ENCODE measurements at places on chromosomes 4 and X.

- no peak for DNase-seq
Observed at GRCh38 chr4:27861381-27861787, 1000.7 kb downstream of the STIM2 start.

DNA sequence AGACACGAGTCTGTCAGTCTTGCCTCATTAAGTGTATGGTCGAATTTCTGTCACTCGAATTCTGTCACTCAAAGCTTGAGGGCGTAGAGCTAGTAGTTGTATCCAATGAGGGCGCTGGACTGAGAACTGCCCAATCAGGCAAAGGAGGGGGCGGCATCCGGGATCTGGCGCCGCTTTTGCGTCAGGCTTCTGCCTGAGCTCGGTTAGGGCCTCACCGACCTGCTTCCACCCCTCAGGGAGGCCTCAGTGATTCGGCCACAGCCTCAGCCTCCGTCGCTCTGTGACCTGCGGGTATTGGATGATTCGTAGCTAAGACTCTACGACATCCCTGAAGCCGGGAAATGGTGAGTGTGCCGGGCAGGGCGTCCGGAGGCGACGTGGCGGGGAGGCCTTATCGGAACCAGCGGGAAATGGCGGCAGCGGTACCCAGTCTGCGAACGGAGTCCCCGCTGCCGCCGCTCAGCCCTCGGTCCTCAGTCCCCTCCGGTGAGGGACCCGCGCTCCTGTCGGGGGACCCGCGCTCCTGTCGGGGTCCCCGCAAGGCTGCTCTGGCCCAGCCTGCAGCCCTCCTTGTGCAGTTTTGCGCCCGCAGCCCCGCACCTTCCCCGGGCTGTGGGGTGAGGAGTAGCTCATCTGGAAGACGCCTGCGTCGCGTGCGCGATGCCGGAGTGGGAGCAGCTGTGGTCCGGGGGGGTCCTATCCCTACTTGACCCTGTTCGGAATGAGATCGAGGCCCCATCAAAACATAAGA, 88.3 kb downstream of the ZNF718 start:
- DNase-seq = no peak

DNA sequence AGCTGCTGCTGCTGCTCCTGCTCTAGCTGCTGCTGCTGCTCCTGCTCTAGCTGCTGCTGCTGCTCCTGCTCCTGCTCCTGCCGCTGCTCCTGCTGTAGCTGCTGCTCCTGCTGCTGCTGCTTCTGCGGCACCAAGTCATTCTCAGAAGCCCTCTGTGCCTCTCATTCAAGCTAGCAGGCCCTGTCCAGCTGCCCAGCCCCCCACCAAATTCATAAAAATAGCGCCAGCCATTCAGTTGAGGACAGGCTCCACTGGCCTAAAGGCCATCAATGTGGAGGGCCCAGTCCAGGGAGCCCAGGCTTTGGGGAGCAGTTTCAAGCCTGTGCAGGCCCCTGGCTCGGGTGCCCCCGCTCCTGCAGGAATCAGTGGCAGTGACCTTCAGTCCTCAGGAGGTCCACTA, 3.9 kb downstream of the SUPT20HL1 start:
- DNase-seq = no peak

DNA sequence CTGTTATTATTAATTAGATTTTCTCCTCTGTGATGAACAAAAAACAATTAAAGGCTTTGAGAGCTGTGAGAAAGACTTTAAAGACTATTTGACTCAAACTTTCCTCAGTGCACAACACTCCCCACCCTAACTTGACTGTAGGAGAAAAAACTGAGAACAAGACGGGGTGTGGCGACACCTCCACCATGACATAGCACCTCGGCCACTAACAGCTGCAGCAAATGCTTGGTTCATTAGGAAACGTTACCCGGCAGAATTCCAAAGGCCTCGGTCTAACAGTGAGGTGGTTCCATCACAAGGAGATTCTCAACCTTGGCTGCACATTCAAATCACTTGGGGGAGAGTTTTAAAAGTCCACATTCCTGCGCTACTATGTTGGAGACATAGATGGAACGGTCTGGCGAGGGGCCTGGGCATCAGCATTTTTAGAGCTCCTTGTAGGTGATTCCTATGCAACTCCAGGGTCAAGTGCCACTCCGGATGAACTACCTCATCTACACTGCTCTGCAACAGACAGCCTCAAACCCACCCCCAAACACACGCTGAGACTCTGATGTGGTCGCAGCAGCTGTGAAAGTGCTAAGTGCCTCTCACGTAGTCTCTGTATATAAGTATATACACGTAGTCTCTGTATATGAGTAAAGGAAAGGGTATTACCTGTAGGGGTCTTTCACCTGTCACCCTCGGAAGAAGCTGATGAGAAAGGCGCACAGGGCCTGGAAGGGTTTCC, 1.0 kb downstream of the FGFBP2 start:
- DNase-seq = no peak

DNA sequence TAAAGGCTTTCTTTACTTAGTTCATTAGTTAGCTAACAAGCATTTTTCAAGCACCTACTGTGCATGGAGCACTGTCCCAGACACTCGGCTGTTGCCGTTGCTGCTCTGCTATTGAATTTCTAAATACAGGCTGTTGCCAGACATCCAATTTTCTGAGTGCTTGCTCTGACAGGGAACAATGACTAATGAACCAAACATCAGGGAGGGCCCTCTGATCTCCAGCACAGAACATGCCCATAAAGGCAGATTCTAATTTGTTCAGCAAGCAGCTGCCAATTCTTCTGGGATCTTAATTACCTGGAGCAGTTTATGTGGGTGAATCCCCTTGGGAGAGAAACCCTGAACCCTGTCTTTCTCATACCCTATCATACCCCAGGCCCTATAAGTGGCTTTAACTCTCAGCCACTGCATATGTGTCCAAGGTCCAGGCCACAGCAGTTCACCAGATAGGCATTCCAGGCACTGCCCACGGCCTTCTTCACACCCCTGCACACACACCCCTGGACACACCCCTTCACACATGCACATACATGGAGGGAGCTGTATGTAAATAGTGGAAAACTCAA, 27.9 kb downstream of the TSC22D3 start:
- DNase-seq = no peak

- DNase-seq = no peak
Observed at GRCh38 chrX:11461201-11462001, 168.2 kb downstream of the AMELX start.

GRCh38 chr4:62797221-62797620, 1597.1 kb downstream of the ADGRL3 start:
- DNase-seq = no peak

DNA sequence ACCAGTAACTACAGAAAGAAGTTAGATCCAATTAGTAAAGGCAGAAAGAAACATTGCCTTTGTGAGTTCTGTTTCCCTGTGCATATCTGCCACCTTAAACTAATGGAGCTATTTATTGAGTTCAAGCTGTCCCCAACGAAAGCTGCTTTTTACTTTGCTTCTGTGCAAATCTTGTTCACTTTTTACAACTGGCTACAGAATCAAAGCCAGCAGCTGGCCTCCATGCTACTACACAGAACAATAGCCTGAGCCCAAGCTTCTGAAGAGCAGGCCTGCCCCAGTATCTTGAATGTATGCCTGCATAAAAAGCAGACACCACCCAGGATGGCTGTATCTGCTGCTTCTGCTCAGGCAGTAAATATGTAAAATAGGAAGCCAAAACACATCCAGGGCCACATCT, 28.1 kb downstream of the ANK2 start:
- no peak for DNase-seq

DNA sequence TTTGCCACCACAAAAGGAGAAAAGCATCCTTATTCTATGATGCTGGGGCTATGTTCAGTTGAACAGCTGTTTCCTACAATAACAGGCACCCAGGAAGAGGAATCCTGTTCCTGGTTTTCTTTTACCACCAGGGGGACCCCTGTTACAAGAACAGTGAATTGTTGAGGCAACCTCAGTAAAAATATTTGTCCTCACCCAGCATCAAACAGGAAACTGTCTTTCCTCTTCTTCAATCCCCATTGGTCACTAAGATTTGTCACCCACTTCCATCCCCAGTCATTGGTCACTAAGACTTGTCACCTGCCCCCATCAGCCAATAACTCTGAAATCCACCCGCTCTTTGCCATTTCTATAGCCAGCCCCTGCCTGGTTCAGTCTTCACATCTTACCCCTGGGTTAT, 143.5 kb upstream of the GALNT7 start:
- DNase-seq = no peak

DNA sequence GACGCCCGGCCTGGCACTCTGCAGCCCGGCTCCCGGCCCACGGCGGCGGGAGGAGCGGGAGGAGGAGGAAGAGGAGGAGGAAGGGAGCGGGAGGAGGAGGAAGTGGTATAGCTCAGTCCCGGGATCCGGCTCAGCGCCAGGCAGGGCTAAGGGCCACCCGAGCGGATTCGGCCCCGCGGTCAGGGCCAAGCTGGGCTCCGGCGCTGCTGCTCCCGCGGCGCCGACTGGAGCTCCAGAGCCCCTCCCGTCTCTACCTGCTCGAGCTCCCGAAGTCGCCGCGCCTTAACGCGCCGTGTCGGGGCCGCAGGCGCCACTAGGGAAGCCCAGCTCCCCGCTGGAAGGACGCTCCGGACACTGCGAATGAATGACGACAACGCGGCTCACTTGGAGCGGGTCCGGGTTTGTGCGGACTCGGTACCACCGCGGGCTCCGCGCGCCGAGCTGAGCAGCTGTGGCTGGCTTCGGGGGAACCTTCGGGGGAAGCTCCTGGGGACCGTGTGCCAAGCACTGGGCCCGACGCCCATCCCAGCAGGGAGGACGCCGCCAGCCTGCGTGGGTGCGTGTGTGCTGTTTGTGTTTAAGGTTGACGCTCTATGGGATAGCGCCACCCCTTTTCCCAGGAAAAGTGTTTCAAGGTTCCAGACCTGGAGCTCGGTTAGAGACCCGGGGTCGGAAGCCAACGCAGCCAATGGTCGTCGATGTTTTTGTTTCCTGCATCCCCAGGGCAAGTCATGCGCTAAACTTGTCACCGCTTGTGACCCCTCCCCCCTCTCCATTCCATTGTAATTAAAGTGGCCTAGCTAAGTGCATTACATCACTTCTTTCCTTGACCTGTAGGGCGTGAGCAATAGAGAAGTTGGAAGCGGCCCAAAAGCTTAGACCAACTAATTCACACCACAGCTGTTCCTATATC, at the start of gene TBC1D9:
TSS of gene TBC1D9 (minus strand) at position 67 of the 913 bp plus-strand sequence. CDS start 340 bp downstream, outside the sequence.
- no peak for DNase-seq

DNA sequence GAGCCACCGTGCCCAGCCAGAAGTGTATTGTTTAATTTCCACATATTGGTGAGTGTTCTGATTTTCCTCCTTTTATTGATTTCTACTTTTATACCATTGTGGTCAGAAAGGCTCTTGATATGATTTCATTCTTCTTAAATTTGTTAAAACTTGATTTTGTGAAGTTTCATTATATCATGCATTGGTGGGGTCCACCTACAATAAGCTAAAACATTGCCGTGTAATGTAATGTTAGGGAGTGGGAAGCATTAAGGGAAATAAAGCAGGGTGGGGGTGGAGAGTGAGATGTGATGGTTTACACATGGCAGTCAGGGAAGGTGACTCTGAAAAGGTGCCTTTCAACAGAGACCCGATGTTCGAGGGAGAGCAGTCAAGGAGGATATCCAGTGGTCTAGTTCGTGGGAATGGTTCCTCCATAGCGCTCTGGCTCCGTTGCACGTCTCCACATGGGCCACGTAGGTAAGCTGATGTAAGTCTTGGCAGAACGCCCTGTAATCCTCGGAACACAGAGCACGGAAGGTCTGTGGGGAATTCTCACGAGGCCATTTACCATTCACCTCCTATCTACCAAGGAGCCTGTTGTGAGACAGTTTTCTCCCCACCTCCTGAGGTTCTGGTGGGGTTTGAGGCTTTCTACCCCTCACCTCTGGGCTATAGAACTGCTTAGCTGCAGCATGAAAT, 7.7 kb upstream of the WDR13 start:
- no peak for DNase-seq

- no peak for DNase-seq
Observed at GRCh38 chr4:26183017-26183416, 137.8 kb upstream of the RBPJ start.

- DNase-seq = no peak
Observed at GRCh38 chr4:109016200-109016599, 253.3 kb upstream of the ETNPPL start.

DNA sequence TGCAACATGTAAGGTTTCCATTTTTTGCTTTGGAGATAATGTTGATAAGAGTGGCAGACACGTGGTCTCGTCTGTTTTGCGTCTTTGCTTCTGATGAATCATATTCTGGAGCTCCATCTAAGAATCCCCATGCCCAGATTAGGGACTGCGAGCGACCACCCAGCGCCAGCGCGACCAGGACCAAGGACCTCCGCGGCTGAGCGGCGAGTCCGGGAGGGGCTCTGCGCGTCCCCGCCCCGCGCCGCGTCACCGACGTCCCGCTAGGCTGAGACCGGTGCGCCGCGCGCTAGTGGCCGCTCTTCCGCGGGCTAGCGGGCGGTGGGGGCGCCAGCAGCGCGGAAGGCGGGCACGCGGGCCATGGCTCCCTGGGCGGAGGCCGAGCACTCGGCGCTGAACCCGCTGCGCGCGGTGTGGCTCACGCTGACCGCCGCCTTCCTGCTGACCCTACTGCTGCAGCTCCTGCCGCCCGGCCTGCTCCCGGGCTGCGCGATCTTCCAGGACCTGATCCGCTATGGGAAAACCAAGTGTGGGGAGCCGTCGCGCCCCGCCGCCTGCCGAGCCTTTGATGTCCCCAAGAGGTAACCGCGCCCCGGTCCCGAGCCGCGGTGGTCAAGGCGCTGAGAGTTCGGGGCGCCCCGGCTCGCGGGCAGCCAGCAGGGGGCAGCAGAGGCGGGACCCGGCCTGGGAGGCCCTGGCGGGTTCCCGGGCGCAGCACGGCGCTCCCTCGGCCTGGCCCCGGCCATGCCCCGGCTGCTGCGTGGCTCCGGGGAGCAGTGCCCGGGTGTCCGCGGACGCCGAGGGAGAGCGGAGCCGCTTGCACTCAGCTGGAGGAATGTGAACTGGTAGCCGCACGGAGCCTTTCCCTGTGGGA, at the start of gene SRD5A3:
TSS of gene SRD5A3 (plus strand) at position 263 of the 871 bp plus-strand sequence. CDS start at position 358, 95 bp downstream.
- no peak for DNase-seq

GRCh38 chr4:684623-685327, 4.2 kb downstream of the SLC49A3 start:
- DNase-seq = no peak

DNA sequence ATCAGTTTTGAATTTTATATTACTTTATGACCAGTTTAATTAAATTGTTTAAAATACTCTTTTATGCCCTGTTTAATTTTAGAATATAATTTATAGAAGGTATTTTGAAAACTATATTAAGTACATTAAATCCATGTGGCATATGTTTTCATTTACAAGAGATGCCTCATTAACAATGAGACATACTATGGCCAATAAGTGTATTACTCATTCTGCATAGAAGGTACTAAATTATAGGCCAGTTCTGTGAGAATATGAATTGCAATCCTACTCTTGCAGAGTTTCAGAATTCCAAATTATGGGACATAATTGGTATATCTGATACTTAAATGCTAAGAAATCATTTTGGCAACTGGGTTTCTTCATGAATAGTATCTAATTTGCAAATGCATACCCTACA, 951.1 kb downstream of the FAT4 start:
- no peak for DNase-seq

- DNase-seq = no peak
Observed at GRCh38 chr4:94852616-94853015, 94.9 kb downstream of the BMPR1B start.

Data from vagina (tissue), 2 donors.